ENCODE measurements at places on chromosomes 3 and 15. TPM values are rescaled to one million over a fixed set of nuclear protein-coding genes. Genes with fewer than 3 reads are reported as not detected.

Gene TRH
- total RNA-seq, result not detected

Gene FRMD5
- 7.0 TPM for total RNA-seq

Gene ITIH1
- not detected for total RNA-seq

Gene AQP9
- total RNA-seq, result not detected

Gene DNAH12
- under 0.01 TPM for total RNA-seq

Gene FBXL2
- total RNA-seq, result 20.2 TPM

Gene INTS14
- total RNA-seq, result 40.1 TPM

Gene GPX1
- 395 TPM for total RNA-seq

Gene PLA2G4B
- total RNA-seq, result 10.8 TPM

Gene SCN5A
- total RNA-seq, result 0.29 TPM

Gene MST1R
- total RNA-seq, result 1.9 TPM

Gene PIERCE2
- 1.2 TPM for total RNA-seq

Gene CX3CR1
- total RNA-seq, result not detected
